ENCODE measurements at places on chromosomes 1 and 21.

GRCh38 chr1:37404711-37405110 lies 69.7 kb upstream of the ZC3H12A start:
- DNase-seq: no peak

- DNase-seq: peak; percentile 64
Measured at GRCh38 chr1:25030674-25031589, 100.9 kb upstream of the RUNX3 start.

GRCh38 chr1:24536391-24536840 lies 19.5 kb upstream of the NCMAP start:
- DNase-seq: no peak

- no peak for DNase-seq
Measured at GRCh38 chr1:95126846-95127245, 9.7 kb downstream of the TLCD4 start.

GRCh38 chr1:203593723-203594122 lies 32.9 kb upstream of the ATP2B4 start:
- DNase-seq: peak; percentile 31

DNA sequence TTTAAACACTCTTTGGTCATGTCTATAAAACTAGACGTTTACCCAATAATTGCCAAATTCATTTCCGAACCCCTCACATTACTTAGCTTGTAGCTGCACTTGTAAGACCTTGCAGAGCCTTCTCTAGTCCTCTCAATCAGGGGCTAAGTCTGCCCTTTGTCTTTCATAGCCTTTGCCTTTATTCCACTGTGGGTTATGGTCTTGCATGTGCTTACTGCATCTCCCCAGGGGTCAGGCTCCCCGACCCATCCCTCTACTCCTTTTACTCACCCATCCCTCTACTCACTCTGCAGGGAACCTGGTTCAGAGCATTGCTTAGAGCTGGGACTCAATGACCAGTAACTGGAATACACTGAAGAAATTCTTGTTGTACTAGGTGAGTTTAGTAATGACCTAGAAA lies 235.4 kb downstream of the PCP4 start:
- no peak for DNase-seq

DNA sequence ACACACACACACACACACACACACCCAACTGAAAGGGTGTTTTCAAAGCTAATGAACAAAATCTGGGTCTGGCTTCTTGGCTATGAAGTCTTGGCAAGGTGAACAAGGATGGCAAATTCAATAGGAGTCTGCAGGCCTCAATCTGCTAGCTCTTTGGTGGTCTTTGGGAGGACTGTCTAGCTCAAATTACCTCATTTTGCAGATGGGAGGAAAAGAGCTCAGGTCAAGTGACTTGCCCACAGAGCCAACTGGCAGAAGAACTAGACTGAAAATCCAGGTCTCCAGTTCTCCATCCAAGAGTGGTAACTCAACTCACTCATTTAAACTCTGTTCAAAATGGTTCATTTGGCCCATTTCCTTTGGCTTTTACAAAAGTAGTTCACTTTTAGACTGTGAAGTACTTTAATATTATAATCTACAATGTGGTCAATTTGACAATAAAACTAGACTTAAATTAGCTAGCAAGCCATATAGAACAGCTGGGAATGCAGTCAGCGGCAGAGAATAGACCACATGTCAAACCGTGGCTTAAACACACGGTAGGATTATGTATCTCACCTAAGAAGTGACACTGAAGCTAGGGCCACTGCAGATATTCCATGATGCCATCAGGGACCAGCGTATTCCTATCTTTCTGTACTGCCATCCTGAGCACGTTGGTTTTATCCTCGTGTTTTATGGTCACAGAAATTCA lies 112.9 kb downstream of the APP start:
- no peak for DNase-seq

GRCh38 chr1:178646821-178647220 lies 78.2 kb upstream of the RALGPS2 start:
- DNase-seq: no peak

GRCh38 chr1:185096531-185096930 lies 51.2 kb downstream of the RNF2 start:
- no peak for DNase-seq

GRCh38 chr1:183914276-183914675 lies 109.4 kb downstream of the RGL1 start:
- no peak for DNase-seq

- DNase-seq: no peak
Measured at GRCh38 chr1:152410028-152410427, 4.0 kb downstream of the CRNN start.

DNA sequence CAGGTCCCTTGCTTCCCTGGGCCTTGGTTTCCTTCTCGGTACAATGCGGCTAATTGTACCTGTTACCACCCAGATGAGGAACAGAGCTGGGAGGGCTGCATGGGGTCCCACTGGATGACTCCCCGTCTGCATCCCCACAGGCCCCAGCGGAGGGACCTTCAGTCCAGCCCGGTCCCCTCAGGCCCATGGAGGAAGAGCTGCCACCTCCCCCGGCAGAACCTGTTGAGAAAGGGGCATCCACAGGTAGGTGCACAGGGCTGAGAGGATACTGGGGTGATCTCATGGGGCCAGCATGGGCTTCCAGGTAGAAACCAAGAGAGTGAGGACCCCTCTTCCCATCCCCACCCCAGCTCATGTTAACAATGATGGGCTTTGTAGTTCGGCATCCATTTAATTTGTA lies 9.8 kb downstream of the FBLIM1 start:
- DNase-seq: no peak

- no peak for DNase-seq
Measured at GRCh38 chr1:197435224-197435623, 167.2 kb downstream of the CRB1 start.

DNA sequence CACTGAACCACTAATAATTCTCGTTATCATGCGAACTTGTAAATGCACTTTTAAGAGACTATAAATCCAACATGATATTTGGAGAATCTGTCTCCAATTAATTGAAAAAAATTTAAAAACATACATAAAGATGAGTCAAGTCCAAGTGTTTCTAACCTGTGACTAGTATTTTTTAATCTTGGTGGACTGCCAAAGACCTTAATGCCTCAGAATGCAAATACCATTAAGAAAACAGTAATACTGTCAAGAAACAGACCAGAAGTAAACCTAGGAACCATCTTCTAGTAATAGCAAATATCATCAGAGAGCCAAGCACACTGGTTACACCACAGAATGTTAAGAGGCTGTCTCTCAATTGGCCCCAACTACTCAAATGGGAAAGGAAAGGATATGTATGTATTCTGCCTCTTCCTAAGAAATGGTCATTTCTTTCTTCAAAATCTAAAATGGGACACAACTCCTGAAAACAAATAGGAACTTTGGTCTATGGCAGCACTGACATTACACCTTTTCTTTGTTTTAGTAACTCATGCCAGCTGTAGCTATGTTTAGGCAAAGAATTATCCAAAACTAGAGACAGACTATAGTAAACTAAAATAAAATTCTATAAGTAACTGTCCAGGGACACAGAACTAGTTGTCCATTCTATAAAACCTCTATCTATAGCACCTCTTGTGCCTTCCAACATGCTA lies 15.8 kb downstream of the SCYL3 start:
- DNase-seq: no peak

GRCh38 chr1:161069731-161070270 lies at the start of gene ARHGAP30:
ARHGAP30 (minus strand) TSS chr1:161069891; CDS start chr1:161069624, 267 bp downstream.
- DNase-seq: peak; percentile 90

DNA sequence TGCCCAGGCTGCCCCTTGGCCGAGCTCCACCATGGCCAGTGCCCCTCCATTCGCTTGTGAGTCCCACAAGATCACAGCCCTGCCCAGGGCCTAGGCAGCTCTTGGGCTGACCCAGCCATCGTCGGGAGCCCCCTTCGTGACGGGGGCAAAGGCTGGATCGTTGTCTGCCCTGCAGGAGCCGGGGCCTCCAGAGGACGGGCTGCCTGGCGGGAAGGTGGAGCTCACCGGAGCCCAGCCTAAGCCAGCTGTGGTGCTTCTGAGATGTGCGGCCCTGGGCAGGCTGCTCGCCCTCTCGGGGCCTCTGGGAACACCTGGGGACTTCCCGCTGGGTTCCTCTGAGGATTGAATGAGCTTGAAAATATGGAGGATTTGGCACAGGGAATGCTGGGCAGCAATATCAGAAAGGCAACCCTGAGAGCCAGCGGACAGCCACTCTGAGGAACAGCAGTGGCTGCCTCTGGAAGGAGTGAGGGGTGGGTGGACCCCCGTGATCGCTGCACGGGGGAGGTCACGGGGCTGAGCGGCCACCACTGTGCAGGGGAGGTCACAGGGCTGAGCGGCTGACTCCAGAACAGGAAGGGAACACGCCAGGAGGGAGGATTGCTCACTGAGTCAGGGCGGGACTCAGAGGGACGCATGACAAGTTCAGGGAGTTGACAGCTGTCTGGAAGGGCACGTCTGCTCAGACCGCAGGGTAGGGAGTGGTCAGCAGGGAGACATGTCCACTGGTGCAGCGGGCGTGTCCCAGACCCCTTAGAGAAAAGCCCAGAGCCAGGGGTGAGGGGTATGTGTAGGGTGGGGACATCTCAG lies 19.3 kb downstream of the TP73 start:
- no peak for DNase-seq

DNA sequence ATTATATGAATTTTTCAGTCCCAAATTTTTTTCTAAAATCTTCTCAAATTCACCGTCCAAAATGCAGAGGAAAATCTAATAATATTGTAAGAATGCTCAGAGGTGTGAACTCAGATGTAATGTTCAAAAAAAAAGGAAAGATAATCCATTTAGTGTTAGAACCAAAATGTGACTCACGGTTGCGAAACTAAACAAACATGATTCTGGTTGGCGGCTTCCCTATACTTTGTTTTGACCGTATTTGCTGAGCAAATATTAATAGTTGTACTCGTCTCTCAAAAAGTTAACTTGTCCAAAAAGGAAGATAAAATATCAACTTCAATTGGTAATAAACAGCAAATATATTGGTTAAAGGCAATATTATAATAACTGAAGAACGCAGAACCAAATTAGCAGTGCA lies 34.4 kb downstream of the ZSWIM5 start:
- DNase-seq: no peak

- no peak for DNase-seq
Measured at GRCh38 chr21:14321042-14321441, 61.9 kb downstream of the HSPA13 start.

GRCh38 chr1:27074175-27074780 lies 61.6 kb upstream of the TENT5B start:
- DNase-seq: no peak

GRCh38 chr1:209160230-209160629 lies 423.3 kb upstream of the CAMK1G start:
- DNase-seq: no peak

- DNase-seq: no peak
Measured at GRCh38 chr1:46983166-46983829, 40.2 kb upstream of the CYP4X1 start.

DNA sequence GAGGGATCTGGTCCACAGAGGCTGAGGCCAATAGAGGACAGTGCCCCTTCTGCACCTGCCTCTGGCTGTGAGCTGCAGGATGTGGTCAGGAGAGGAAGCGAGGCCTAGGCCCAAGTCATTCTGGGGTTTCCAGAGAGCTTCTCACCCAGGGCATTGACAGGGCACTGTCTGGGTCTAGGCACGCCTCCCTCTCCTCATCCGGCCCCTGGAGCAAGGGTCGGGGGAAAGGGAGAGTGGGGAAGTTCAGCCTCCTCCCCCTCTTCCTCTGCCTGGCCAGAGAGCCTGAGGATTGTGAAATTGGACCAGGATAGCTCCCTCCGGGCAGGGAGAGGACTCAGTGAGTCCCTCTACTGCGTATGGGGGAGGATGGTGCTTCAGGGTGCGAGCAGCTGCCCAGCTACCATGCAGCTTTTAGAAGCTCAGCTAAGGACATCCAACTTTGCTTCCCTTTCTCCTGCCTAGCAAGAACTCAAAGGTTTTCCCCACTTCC lies 6.3 kb upstream of the INAVA start:
- DNase-seq: peak; percentile 66

DNA sequence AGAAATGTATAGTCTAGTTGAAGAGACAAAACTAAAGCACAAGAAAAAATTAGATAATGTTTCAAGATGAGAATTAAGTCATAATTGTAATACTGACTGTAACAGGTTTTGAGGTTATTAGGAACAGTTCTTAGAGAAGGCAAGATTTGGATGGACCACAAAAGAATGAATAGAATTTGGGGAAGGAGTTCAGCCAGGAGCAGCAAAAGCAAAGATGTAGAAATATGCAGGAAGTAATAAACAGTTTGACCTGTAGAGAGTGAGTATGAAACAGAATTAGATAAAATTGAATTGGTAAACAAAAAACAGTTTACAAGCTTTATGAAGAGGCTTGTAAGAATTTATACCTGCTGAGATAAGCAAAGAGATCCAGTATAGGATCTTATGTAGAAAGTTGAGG lies 16.3 kb downstream of the VPS45 start:
- no peak for DNase-seq

DNA sequence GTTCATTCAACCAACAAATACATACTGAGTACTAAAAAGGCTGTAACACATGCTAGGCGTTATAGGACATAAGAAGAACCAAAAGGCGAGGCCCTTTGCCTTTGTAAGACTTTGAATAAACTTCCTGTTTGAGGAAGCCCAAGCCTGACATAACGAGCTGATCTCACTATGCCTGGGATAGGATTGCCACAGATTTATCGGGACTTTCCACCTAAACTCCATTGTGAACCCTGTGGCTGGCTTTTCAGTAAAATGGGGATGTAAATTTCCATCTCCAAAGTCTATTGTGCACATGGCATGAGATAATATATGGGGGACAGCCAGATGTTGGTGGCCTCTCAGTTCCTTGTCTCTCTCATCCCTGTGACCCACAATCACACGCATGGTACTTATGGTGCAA lies 41.9 kb downstream of the LMO4 start:
- DNase-seq: no peak

DNA sequence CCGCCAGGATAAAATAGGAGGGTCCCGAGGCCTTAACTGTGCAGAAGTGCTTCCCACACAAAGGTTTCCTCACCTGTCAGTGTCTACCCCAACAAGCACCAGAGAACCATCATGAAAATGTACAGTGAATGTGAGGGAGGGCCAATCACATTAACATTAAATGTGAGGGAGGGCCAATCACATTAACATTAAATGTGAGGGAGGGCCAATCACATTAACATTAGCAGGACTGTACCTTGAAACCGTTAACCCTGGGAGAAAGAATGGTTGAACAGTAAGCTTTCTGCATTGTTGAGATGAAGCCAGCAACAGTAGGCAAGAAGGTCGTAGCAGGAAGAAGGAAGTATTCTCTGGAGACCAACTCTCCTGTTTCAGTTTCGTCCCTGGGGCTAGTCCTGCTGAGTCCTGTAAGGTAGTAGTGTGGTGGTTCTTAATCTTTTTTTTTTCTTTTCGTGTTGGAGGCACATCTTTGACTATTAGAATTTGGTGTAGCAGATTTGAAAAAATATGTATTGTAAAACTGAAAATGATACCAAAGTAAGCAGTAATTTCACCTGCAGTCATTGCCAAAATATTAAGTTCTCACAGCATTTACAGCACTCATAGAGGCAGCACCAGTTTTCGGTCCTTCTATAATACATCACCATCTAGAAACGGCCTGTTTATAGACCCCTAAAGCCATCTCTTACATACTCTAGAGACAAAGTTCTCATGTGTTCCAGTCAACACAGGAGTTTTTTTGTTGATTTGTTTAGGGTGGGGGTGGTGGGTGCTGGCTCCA lies 98.6 kb upstream of the PPP2R5A start:
- DNase-seq: peak; percentile 59

GRCh38 chr1:85549244-85549643 lies 31.3 kb upstream of the CCN1 start:
- DNase-seq: no peak

- DNase-seq: no peak
Measured at GRCh38 chr1:6917067-6917466, 131.8 kb downstream of the CAMTA1 start.

GRCh38 chr1:53549287-53549686 lies 90.1 kb downstream of the DMRTB1 start:
- DNase-seq: no peak

GRCh38 chr1:96364576-96364975 lies 357.0 kb upstream of the PTBP2 start:
- DNase-seq: no peak

All from GM12891 (cell line).